ENCODE measurements at places on chromosomes 1 and 21. TPM values are rescaled to one million over a fixed set of nuclear protein-coding genes. Genes with fewer than 3 reads are reported as not detected.

- no peak for DNase-seq
Measured at GRCh38 chr1:223849352-223850254, 3.9 kb upstream of the TP53BP2 start.

- DNase-seq, result no peak
Measured at GRCh38 chr1:116940814-116941599, 31.3 kb downstream of the PTGFRN start.

DNA sequence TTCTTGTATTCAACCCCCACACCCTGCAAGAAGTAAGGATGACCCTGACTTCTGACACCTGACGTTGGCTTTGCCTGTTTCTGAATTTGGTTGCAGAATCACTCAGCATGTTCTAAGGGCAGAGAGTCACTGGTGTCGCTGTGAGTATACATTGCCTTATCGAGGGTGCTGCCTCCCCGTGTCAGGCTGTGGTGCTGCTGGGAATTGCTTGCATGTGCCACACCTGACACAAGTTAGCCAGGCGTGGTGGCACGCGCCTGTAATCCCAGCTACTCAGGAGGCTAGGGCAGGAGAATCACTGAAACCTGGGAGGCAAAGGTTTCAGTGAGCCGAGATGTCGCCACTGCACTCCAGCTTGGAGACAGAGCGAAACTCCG lies 45.9 kb downstream of the WDR4 start:
- DNase-seq, result no peak

DNA sequence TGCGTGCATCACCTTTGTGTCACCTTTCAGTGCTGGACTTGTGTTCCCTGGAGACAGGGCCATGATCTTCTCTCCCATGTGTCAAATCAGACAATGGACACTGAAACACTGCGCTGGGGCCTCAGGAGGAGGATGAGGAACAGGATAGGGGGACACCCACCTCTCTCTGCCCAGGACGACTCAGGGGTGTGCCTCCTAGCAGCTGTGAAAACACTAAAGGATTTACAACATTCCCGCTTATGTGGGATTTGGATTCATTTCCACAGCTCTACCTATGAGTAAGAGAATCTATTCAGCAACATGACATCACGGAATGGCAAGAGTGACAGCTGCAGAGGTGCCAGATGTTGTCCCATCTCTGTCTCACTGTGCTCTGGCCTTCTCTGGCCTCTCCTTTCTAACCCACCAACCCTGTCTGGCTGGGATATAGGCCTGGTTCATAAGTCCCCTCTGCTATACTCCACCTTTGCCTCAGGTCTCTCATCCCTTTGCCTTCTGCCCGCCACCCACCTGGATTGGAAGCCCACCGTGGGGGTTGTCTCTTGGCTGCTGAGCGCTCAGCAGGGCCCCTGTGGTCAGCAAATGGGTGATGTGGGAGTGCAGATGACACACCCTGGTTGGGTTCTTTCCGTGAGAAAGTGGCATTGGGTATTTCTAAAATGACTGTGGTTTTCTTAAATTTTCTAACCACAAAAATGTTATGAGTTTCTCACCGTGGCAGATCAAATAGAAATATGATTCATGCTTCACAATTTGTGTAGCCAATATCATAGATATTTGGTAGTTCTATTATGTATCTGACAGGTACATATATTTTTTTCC lies 47.1 kb upstream of the TLR5 start:
- peak; percentile 9 for DNase-seq

DNA sequence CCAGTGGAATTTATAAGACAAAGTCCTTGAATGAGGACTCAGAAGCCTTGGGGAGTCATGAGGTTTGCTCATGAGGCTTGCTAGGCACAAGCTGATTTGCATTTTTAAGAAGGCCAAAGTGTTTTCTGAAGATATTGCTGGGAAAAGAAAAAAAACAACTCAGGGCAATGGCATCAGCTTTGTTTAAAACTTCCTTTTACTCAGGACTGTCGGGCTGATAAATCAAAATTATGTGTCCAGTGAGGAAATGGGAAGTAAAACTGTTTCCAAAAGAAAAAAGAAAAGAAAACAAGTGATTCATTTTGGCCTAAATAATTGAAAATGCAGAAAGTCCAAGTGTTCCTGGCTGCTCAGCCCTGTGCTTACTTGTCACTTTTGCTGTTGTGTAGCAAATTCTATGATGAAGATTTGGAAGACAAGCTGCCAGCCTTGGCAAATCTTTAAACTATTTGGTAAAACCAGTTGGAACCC lies 282.4 kb downstream of the HLX start:
- peak; percentile 46 for DNase-seq

- peak; percentile 29 for DNase-seq
Measured at GRCh38 chr1:167722152-167722869, 529 bp downstream of the MPZL1 start.

GRCh38 chr1:186958520-186958919 lies 129.8 kb downstream of the PLA2G4A start:
- DNase-seq, result peak; percentile 65

GRCh38 chr1:155126556-155127104 lies 1.0 kb upstream of the EFNA1 start:
- DNase-seq, result peak; percentile 25

DNA sequence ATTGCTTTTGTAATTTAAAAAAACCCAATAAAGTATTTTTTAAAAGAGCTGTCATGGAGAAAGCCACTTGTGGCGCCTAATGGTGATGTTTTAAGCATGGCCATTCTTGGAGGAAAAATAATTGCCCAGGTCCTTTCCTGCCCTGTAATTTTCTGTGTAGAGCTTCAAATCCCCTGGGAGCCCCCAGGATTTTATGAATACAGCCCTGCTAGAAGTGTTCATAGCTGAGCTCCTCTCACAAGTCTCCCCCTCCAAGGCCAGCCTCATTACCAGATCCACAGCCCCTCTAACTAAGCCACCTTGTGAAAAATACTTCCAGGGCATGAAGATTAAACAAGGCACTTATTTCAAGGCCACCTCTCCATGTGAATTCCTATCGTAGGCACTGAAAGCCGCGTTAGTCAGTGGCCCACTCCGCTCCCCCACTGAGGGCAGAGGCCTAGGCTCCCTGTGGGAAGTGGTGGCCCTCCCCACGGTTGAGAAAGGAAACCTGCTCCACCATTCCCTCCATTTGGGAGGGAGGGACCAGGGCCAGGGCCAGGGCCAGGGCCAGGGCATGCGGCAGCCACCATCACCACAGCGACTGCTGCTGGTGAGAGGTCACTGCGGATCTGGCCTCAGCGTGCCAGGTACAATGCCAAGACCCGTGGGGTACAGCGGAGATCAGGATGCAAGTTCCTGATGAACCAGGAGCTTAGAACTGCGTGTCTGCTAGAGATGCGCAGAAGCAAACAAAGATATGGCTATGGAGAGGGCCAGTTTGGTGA lies 83.1 kb downstream of the KCNN3 start:
- DNase-seq, result no peak

DNA sequence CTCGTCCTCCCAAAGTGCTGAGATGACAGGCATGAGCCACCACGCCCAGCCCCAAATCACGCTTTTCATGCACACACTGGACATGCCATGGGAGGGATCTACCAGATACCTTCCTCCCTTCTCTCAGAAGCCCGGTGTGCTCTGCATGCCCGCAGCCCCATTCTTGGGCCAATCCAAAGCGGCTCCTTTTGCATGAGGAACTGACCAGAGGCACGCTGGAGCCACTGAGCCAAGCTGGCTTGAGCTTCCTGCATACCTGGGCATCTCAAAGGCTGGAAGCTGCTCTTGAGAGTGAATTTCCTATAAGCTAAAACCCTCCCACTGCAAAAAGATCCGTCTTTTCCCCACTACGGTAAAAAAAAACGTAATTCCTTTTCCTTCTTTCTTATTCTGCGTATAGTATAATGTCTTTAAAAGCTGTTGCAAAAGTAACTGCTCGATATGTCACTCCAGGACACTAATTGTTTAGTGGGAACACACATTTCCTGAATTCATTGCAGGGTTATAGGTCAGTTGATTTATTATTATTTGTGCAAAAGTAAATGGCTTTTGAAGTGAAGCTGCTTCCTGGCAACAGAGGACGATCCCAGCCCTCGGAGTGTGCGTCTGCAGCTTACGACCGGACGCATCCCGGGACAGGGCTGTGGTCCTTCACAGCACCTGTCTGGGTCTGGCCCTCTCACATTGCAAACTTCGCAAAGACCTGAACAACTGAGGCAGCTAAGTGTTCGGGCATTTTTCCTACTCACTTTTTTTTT lies 61.8 kb upstream of the ETS2 start:
- no peak for DNase-seq

- no peak for DNase-seq
Measured at GRCh38 chr1:65425006-65425405, 4.5 kb downstream of the LEPR start.

The LCE2A gene
- not detected for total RNA-seq

The TTC13 gene
- total RNA-seq, result 15.1 TPM

The SLAMF6 gene
- total RNA-seq, result not detected

The ADORA1 gene
- total RNA-seq, result 6.5 TPM

The FGR gene
- not detected for total RNA-seq

The KRTAP10-6 gene
- not detected for total RNA-seq

The PTGFR gene
- 77.5 TPM for total RNA-seq
